ENCODE measurements at places on chromosomes 6 and 20. TPM values are rescaled to one million over a fixed set of nuclear protein-coding genes. Genes with fewer than 3 reads are reported as not detected.

Gene ENPP4
- 0.63 TPM for total RNA-seq

Gene PRICKLE4
- total RNA-seq, result not detected

Gene C6orf132
- total RNA-seq, result 5.2 TPM

Gene ZNF311
- 0.76 TPM for total RNA-seq

Gene TCP11
- total RNA-seq, result not detected

Gene GPR6
- total RNA-seq, result not detected

Gene GNRH2
- total RNA-seq, result not detected

Gene KHDC1
- 0.13 TPM for total RNA-seq

Gene C20orf202
- not detected for total RNA-seq

Gene RAD21L1
- total RNA-seq, result not detected

Gene CLPSL1
- total RNA-seq, result not detected

Gene OSER1
- total RNA-seq, result 29.5 TPM

Gene AVP
- not detected for total RNA-seq

Gene THEMIS
- total RNA-seq, result 0.11 TPM

Gene COL9A3
- total RNA-seq, result not detected

Gene SPEF1
- total RNA-seq, result not detected

Gene SMLR1
- total RNA-seq, result not detected

Gene CST5
- total RNA-seq, result not detected

Gene ADGRB3
- total RNA-seq, result not detected

Gene SUMO4
- total RNA-seq, result 6.3 TPM

Gene LY6G6F
- total RNA-seq, result not detected

Gene OR12D2
- total RNA-seq, result not detected

Gene TMEM14B
- 94.0 TPM for total RNA-seq

Gene FBXO30
- 9.4 TPM for total RNA-seq

Gene SRPK1
- total RNA-seq, result 19.0 TPM

Gene LTB
- total RNA-seq, result not detected

Gene SCUBE3
- total RNA-seq, result 31.5 TPM

Gene ANKRD66
- not detected for total RNA-seq

Gene NCOA5
- total RNA-seq, result 20.4 TPM

Gene CCN6
- not detected for total RNA-seq

Gene NAA20
- total RNA-seq, result 66.4 TPM

Gene NKAPL
- total RNA-seq, result 0.97 TPM

Gene RBBP8NL
- total RNA-seq, result not detected

Gene B4GALT5
- 16.9 TPM for total RNA-seq

Gene THBD
- total RNA-seq, result 15.6 TPM

Gene GGTLC1
- not detected for total RNA-seq

Gene FGD2
- total RNA-seq, result not detected

Gene C6orf163
- total RNA-seq, result 1.5 TPM

Gene ARHGAP40
- total RNA-seq, result not detected

Gene FAM209B
- not detected for total RNA-seq

Gene SNAP25
- total RNA-seq, result not detected

Gene BPIFA3
- total RNA-seq, result not detected

Gene CYP39A1
- not detected for total RNA-seq

Gene GID8
- total RNA-seq, result 29.1 TPM
